ENCODE measurements at places on chromosomes 5 and 9. TPM values are rescaled to one million over a fixed set of nuclear protein-coding genes. Genes with fewer than 3 reads are reported as not detected.

Gene FAM78A
- total RNA-seq = 5.0 TPM

Gene CER1
- total RNA-seq = not detected

Gene IL7R
- 20.5 TPM for total RNA-seq

Gene ZNG1E
- 55.0 TPM for total RNA-seq

Gene POU4F3
- not detected for total RNA-seq

Gene HTR4
- total RNA-seq = 7.8 TPM

Gene NOXA1
- total RNA-seq = 9.6 TPM

DNA sequence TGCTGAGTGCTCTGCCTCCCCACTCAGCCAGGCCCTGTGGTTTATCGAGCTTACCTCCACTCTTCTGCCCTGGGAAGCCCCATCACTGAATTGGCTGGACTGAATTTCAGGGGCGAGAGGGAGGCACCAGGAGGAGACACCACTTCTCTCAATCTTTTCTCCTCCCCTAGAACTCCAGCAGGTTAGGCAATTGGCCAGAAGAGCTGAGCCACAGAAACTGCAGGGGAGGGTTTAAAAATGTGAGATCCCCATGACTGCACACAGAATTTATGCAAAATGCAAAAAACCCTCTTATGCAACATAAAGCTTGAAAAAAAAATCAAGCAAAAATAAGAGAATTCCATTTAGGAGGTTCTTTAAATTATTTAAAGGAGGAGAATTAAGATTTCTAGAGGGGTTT lies 29.9 kb downstream of the TUT7 start:
- no peak for DNase-seq

GRCh38 chr9:91211919-91212318 lies 149.8 kb downstream of the AUH start:
- no peak for DNase-seq

DNA sequence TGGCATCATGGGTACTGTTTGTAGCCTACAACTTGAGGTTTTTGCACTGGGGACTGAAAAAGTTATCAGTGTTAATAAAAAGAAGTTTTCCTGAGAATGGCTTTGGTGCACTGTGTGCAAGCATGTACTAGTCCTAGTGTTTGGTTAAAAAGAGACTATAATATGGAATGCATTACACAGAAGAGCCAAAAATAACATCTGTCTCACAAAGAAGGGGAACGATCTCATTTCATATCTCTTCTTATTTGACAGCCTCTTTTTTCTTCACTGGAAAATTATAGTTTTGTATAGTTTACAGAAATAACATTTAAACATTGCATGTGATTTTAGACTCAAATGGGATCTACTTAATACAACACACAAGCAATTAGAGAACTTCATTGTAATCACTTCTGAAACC lies 127.0 kb upstream of the GDNF start:
- DNase-seq = no peak

DNA sequence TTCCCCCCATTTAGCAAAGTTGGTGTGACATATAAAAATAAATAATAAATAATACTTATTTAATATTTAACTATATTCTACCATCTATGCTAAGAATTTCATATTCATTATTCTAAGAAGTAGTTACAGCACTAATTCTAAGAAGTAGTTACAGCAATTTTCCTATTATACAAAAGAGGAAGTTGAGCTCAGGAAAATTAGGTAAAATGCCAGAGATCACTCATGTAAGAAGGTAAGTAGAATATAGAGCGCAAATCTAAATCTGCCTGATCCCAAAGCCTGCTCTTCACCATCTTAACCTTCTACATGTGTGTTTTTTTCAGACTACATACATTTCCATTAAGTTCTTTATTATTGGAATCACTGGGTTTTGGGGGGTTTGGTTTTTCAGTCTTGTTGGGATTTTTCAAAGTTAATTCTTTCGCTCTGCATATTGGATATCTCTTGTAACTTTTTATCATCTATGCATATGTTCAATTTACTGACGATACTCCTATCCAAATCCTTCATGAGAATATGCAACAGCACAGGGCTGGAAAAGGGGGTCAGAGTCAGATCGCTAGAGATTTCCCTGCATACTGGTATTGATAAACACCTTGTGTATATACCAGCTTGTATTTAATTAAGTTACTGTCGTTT lies 852.1 kb downstream of the MAT2B start:
- DNase-seq = no peak

GRCh38 chr5:123527190-123527589 lies 15.2 kb downstream of the CSNK1G3 start:
- no peak for DNase-seq

- DNase-seq = no peak
Measured at GRCh38 chr5:58985759-58986158, 402.9 kb downstream of the RAB3C start.

DNA sequence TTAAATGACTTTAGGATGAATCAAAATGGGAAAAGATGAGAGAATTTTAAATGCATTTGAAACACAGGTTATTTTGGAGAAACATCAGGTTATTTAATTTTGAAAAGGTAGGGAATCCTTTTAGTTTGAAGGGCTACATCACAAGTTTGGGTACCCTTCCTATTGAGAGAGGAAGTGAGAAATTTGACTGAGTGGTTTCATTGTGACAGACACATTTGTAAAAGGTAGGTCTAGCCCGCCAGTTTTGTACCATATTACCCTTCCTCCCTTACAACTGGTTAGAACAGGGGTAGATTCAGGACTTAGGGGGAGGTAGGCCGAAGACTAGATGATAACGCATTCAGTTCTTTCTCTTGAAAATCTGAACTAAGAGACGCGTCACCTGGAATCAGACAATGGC lies 464.2 kb downstream of the EBF1 start:
- no peak for DNase-seq

DNA sequence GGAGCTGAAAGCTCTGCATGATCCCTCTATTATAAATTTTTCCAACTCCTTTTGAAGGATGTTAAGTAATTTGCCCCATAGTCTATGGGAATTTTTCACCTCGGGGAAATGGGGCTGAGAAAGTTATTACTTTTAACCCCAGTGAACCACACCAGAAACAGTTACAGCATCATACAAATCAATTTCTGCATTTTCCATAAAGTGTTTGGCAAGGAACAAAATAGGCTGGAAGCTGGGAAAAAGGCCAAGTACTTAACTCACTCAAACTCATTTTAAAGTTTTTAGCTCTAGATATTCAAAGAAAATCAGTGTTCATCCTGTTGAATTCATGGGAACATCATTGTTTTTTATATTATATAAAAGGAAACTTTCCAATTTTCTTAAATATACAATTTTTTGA lies 160.9 kb downstream of the SH3GL2 start:
- no peak for DNase-seq

- DNase-seq = no peak
Measured at GRCh38 chr5:65076251-65076869, 307.6 kb downstream of the CWC27 start.

GRCh38 chr5:115838885-115839518 lies 2.4 kb downstream of the ATG12 start:
- DNase-seq = no peak

DNA sequence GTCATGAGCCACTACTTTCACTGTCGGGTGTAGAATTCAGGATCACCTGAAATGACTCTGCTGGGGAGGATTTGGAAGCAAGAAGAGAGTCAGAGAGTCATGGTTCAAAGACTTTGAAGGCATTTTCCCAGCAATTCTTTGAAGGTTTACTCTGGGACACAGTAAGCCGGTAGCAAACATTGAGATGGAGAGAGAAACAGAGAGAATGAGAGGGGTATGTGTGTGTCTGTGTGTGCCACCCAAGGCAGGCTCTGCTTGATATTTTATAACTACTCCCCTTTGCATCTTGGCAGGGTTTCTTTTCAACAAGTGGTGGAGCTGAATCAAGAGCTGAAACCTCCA lies 89.8 kb downstream of the ANKRD55 start:
- DNase-seq = no peak

GRCh38 chr5:175335691-175336090 lies 108.3 kb downstream of the DRD1 start:
- no peak for DNase-seq

- DNase-seq = no peak
Measured at GRCh38 chr9:130824643-130825350, 10.3 kb upstream of the ABL1 start.

- DNase-seq = no peak
Measured at GRCh38 chr9:99881769-99882168, 24.7 kb upstream of the STX17 start.

GRCh38 chr5:122581629-122582028 lies 193.3 kb upstream of the SNX2 start:
- no peak for DNase-seq

- DNase-seq = no peak
Measured at GRCh38 chr9:135299651-135300345, 179.8 kb upstream of the PPP1R26 start.

DNA sequence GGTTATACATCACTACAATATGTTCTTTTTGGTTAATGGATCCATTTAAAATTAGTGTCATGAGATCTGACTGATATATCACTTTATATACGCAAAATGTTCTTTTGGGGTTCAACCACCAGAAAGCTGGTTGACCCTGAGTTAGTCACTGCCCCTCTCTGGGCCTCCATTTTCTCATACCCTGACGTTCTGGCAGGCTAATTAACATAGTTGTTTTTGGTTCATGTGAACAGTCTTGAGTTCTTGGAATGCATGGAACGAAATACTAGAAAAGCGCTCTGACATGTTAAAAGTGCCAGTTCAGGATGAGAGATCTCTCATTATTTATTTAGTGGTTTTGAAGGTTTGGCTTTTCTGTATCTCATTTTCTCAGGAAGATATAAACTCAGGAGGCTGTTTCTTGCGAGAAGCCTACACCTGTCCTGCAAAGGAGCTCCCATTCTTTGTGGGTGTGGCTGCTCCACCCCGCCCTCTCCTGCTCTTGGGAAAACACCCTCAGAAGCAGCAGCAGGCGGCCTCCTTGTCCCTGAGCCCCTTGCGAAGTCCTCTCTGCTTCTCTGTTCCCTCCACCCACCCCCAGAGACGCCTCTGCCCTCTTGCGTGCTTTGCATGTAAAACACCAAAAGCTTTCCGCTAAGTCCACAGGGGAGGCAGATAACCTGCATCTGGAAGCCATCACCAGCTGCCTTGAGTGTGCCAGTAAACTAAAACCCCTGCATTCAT lies 302.4 kb upstream of the PANK3 start:
- DNase-seq = no peak

GRCh38 chr5:135329913-135330797 lies 68.9 kb downstream of the MACROH2A1 start:
- no peak for DNase-seq
